RWPE2 (cell line): ENCODE measurements at places on chromosomes 7 and 10.

GRCh38 chr7:108409146-108409545 is 47.1 kb downstream of the NRCAM start:
- no peak for DNase-seq

DNA sequence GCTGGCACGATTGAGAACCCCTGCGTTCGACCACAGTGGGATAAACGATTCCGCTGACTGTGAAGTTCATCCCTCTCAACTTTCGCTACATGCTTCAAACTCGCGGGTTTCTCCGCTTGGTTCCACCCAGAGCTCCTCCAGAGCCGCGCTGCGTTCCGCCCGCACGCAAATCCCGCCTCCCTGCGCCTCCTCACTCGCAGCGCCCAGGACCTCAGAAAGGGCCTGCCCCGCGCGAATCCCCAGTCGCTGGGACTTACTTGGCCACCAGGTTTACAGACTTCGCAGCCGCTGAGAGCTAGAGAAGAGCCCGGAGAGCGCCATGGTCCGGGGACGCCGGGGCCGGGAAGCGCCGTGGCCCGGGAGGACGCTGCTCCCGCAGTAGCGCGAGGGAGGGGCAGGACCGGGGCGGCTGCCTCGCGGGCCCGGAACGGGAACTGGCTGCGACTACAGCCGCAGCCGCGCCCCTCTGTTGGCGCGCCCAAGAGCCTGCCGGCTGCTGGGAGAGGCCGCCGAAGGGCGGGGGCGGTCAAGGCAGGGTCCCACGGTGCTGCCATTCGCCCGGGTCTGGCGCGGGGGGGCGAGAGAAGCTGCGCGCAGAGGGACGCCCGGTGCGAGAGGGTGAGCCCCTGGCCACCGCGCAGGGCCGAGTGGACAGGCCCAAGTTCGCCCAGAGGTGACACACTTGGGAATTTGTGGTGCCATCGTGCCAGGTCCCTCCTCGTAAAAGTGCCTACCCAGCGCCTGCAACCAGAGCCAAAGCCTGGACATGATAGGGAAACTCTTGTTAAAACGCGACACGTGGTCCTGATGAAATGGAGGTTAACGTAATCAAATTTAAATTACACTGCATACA is at the start of gene NOD1:
NOD1 (minus strand) TSS at position 436 of the 853 bp plus-strand sequence. CDS start 21,863 bp downstream, outside the sequence.
- DNase-seq = peak; percentile 71

DNA sequence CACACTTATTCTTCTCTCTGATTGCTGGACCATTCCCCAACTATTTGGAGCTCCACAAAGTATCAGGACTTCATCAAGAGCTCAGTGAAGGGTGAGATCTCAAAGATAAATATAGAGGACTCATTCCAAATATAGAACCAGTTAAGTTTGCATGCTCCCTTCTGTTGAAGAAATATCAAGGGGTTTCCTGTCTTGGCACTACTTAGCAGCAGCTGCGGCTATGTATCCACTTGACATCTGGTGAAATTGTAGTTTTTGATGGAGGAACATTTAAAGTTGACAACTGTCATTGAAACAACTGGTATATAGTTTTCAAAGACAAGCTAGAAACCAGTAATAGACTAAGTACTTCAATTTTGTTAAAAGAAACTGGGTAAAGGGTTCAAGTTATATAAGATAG is 1.0 kb upstream of the SPAG6 start:
- no peak for DNase-seq

GRCh38 chr7:159023746-159024145 is 120.9 kb downstream of the VIPR2 start:
- DNase-seq = no peak

DNA sequence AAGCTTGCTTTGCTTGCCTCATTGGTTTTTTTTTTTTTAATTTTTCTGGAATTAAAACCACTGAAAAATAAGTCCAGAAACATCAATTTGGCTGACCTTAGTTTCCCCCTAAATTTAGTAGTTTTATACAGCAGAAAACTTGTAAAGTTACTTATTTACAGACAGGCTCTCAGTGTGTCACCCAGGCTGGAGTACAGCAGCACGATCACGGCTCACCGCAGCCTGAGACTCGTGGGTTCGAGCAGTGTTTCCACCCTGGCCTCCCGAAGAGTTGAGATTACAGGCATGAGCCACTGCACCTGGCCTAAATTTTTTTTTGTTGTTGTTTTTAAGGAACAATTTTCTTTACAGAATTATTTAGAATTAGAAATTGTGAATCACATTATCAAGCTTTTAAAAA is 250.5 kb downstream of the SDK1 start:
- DNase-seq = no peak

- DNase-seq = no peak
Measured at GRCh38 chr7:14745076-14745475, 157.5 kb downstream of the DGKB start.

DNA sequence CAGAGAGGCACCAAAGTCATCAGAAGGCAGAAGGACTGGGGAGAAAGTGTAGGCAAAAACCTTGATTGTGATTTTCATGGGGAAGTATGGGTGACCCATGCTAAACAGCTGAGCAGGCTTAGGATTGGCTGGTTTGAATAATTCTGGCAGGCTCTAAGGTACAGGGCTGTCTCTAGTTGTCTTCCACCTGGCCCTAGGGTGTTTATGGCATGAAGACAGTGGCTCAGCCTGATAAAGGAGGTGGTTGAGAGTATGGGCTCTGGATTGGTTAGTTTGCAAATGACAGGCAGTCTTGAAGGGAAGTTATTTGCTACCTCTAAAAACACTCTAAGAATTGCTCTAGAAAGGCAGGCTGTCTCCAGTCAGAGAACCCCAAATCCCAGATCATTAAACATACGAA is 100.3 kb downstream of the STRA8 start:
- DNase-seq = no peak

DNA sequence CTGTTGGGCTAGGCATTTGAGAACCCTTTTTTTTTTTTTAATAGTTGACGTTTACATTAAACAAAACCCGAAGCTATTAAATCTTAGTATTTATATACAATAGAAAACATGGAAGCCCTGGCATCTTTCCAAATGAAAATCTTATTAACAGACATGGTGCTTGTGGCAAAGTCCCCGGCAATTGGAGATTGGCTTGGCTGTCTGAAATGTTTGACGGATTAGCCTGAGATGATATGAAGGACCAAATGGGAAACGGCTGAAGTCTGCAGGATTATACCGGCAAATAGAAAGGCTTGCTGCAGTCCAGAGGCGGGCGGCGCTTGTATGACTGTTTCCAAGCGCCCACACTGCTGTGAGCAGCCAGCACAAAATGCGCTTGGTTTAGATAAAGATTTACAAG is 105.6 kb downstream of the BUB3 start:
- no peak for DNase-seq

GRCh38 chr10:7475046-7475911 is 64.4 kb upstream of the SFMBT2 start:
- no peak for DNase-seq

GRCh38 chr7:92042056-92042737 is 92.1 kb downstream of the CYP51A1 start:
- no peak for DNase-seq

- no peak for DNase-seq
Measured at GRCh38 chr7:57638666-57639065, 188.7 kb downstream of the ZNF716 start.

- DNase-seq = no peak
Measured at GRCh38 chr7:69833964-69834363, 235.7 kb downstream of the AUTS2 start.

DNA sequence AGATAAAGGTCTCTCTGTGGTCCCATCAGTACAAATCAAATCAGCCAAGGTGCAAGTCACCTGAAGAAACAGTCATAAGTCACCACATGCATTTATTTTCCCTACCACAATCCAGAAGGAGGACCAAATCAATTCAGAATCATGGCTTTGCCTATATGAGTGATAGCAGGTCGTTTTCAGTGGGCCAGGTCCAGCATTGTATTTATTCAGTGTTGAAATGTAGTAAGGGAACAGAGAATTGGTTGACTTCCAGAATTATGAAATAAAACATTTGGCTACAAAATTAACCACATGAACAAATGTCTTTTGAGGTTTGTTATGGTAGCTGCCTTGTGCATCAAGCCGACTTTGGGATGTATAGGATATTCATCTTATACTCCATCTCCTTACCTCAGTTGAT is 88.4 kb downstream of the POLR1F start:
- no peak for DNase-seq

DNA sequence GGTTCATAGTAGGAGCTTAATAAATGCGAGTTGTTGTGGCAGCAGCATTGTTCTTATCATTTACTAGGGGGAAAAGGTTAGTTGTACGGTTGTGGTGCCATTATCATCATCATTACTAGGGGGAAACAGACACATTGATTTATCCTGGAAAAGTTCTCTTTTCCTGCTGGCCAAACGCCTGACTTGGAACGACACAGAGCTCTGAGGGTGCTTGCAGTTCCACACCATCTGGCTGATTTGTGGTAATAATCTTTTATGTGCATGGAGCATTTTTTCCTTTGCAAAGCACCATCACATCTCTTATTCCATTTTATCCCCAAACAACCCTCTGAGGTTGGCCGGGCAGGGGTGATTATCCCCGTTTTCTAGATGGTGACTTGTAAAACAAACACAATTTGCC is 219.4 kb downstream of the BUB3 start:
- no peak for DNase-seq
